ENCODE measurements at places on chromosomes 6 and 20.

GRCh38 chr20:22579119-22579427 is 5.3 kb downstream of the FOXA2 start:
- DNase-seq: no peak

GRCh38 chr6:153411070-153411648 is 280.1 kb upstream of the RGS17 start:
- DNase-seq: no peak

GRCh38 chr20:37231947-37232630 is 29.5 kb downstream of the GHRH start:
- DNase-seq: no peak

DNA sequence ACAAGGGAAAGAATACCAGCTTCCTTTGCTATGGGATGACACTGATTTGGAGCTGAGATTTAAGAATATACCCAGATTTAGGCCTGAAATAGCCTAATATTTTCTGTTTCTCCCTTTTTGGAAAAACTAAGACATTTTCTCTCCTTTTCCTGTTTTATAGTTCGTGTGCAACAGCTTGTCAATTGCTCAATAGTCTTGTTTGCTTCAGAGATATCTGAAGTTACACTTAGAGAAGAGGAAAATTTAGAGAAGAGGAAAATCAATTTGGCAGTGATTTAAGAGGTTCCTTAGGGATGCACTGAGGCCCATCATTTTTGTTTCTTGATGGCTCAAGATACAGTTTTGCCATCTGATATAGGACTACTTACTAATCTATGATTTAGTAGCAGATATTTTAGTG is 398.6 kb downstream of the RFPL4B start:
- no peak for DNase-seq

- DNase-seq: no peak
Measured at GRCh38 chr20:34791289-34792020, 34.0 kb downstream of the NCOA6 start.

All from activated CD4-positive, alpha-beta T cell treated with anti-CD3 and anti-CD28 coated beads, Interleukin-2, Interleukin-6, amounts not matched to agents 100 ng/mL and 50 ng/mL, durations not matched to agents 16 hours and 8 hours (primary cell).